ENCODE measurements at places on chromosomes 5 and 9.

- DNase-seq: no peak
Observed at GRCh38 chr5:139693676-139694364, 45.7 kb downstream of the CXXC5 start.

GRCh38 chr9:4620057-4620765 is 41.9 kb upstream of the PLPP6 start:
- no peak for DNase-seq

DNA sequence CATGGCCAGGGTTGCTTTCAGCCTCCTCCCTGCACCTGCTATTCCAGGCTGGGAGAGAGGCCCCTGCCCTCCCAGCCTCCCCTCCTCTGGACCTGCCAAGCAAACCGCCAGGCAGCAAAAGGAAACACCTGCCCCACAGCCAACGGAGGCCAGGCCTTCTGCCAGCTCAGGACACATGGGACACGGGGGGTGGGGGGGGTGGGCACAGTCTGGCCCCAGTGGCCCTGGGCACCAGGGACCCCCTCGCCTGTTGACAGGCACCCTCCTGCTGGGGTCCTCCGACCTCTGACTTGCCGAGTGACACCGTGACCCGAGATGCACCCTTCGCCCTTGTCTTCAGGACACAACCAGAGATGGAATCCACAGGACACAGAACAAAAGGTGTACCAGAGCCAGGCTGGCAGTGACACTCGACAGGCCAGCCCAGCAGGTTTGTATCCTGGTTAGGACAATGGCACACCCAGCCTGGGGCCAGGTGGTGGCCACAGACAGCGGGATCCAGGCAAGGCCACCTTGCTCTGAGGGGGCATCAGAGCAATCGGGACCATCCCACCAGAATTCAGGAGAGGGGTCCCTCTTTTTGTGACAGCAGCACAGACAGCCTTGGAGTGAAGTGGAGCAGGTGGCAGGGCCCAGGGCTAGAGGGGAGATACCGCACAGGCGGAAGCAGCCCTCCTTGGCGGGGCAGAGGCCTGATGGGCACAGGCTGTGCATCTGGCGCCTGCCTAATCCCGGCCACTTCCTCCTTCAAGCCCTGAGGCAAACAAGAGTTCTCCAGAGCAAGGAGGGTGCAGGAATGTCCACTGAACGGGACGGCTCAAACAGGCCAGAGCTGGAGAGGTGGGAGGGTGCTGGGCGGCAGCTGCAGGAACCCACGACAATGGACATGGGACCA is 1.3 kb upstream of the TMEM210 start:
- no peak for DNase-seq

GRCh38 chr9:13728131-13728530 is 448.6 kb upstream of the MPDZ start:
- DNase-seq: no peak
